ENCODE measurements at places on chromosomes 3 and 15. TPM values are rescaled to one million over a fixed set of nuclear protein-coding genes. Genes with fewer than 3 reads are reported as not detected.
A peak's percentile ranks its signal among the peaks of the same experiment; 100 is the strongest.

- H3K27me3 ChIP-seq = no peaks in the 10 kb centered on the region
- no peaks in the 10 kb centered on the region for H3K4me1 ChIP-seq
- H3K36me3 ChIP-seq = no peaks in the 10 kb centered on the region
- DNase-seq = peak; percentile 27
- H3K4me3 ChIP-seq = no peak overlapping the region
Measured at GRCh38 chr3:161305095-161305991, 66.0 kb downstream of the SPTSSB start.

GRCh38 chr3:189249987-189250386 lies 78.2 kb downstream of the TPRG1 start:
- no peaks in the 10 kb centered on the region for H3K36me3 ChIP-seq
- DNase-seq = no peak
- H3K4me1 ChIP-seq = no peaks in the 10 kb centered on the region
- H3K27ac ChIP-seq = no peak overlapping the region

The KCNAB1 gene
- total RNA-seq = under 0.01 TPM

GRCh38 chr15:79948761-79949160 lies 22.2 kb downstream of the BCL2A1 start:
- no peaks in the 10 kb centered on the region for H3K27me3 ChIP-seq
- H3K36me3 ChIP-seq = no peaks in the 10 kb centered on the region
- H3K4me3 ChIP-seq = no peak overlapping the region

The GCNT3 gene
- total RNA-seq = not detected

The SLC24A5 gene
- total RNA-seq = not detected

DNA sequence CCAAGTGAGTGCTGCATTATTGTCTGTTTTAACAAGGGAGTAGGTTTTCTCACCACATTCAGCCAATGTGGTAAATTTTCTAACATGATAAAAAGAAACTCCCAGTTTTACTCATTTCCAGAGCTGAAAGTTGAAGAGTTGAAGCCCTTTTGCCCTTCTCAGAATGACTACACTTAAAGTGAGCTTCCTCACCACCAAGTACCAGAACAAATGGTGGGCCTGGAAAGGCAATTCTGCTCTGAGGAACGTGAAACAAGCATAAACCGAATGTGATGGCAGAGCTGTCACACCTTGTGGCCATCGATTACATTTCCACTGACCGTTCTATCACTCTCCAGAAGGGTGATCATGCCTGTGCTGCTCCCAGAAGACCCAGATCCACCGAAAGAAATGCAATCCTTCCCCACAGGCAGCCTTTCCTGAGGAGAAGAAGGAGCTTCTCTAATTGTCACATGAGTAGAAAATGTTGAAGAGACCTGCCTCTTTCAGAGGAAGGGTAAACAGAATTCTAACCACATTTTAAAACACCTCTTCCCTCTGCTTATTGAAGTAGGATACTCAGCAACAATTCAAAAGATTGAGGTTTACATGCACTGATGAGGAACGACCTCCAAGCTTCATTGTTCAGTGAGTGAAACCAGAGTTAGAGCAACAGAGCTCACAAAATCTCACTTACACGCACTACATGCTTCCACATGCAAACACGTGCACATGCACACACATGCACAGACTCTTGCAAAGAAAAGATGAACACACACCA lies 21.4 kb upstream of the CCR9 start:
- no peaks in the 10 kb centered on the region for H3K36me3 ChIP-seq
- no peak overlapping the region for H3K27ac ChIP-seq
- no peak for DNase-seq

DNA sequence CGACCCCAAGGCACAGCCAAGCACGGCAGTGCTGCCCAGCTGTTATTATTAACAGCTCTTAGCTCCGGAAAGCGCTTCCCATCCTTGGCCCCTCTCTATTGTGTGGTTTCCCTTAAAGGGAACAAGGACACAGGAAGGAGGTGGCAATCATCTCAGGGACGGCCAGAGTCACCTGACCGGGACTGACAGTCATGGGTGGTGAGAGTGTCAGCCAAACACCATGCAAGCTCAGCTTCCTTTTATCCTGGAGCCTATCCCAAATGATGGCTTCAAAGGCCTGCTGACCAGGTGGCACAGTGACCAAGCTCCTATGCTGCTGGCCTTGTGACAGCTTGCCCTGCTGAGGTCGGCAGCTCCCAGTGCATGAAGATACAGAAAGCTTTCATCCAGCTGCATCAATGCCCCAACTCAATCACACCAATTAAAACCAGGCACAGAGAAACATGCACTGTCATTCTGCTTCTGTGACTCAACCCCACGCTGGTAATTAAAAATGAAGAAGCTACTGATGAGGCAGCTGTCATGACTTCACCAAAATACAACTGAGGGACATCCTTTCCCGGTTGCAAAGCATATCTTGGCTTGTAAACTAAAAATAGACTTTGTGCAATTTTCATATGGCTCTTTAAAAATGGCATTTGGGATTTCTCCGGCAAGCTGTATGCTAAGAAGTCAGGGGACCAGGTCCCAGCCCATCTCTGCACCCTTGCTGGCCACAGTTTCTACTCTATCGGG lies 34.0 kb downstream of the PCSK6 start:
- no peak overlapping the region for H3K4me3 ChIP-seq
- no peaks in the 10 kb centered on the region for H3K4me1 ChIP-seq
- H3K27ac ChIP-seq = no peak overlapping the region
- no peak for DNase-seq
- peaks cover 24% of the 10 kb centered on the region for H3K27me3 ChIP-seq

The LRRK1 gene
- 3.0 TPM for total RNA-seq

- 0 out of 2 replicates have a peak, but pooled peaks cover 3% of the 10 kb centered on the region for H3K36me3 ChIP-seq
- no peak overlapping the region for H3K4me3 ChIP-seq
- no peak for DNase-seq
- H3K27me3 ChIP-seq = no peaks in the 10 kb centered on the region
- no peak overlapping the region for H3K27ac ChIP-seq
Measured at GRCh38 chr15:55231455-55231854, 34.7 kb upstream of the RSL24D1 start.

- H3K27me3 ChIP-seq = no peaks in the 10 kb centered on the region
- peak overlapping the region; percentile 89 for H3K4me3 ChIP-seq
- peaks cover 9% of the 10 kb centered on the region for H3K4me1 ChIP-seq
- DNase-seq = no peak
- H3K36me3 ChIP-seq = no peaks in the 10 kb centered on the region
Measured at GRCh38 chr3:58492494-58492905, 604 bp downstream of the KCTD6 start.

The SKOR1 gene
- not detected for total RNA-seq
